AG09309 (cell line): ENCODE measurements at places on chromosomes 6 and 20.

- no peak for DNase-seq
Measured at GRCh38 chr6:29490055-29490454, 2.3 kb upstream of the MAS1L start.

- DNase-seq: peak; percentile 71
Measured at GRCh38 chr20:5080384-5080877, 39.3 kb downstream of the PCNA start.

- peak; percentile 85 for DNase-seq
Measured at GRCh38 chr6:121879149-121879548, 443.7 kb downstream of the GJA1 start.

DNA sequence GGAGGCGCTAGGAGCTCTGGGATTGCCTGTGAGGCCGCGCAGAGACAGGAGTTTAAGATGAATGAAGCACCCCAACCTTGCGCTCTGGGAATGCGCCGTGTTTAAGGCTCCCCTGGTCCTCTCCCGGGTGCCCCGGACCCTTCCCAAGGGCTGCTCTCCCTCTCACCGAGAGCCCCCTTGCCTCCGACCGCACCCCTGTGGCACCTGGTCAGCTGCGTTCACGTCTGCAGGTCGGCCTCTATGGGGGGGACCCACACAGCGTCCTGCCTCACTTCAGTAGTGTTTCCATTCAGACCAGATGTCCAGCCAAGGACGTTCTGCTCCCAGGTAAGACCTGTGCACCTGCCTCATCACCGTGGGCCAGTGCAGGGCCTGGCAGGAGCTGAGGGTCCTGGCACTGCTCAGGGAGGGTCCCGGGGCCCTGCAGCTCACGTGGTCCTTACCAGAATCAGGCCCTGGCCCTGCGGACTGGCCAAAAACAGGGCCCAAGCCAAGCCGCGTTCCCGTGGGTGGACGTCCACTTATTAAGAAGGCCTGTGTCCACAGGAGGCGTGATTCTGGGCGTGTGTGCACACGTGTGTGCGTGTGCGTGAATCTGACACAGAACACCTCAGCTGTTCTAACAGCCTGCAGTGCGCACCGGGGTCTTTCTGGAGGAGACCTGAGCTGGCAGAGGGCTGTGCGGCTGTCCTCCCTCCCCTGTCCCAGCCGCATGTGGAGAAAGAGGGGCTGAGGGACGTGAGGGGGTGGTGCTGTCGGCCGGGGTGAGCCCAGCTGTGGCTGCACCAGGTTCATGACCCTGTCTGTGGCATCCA, 79.9 kb upstream of the BHLHE23 start:
- DNase-seq: no peak

GRCh38 chr6:97240222-97240621, 42.8 kb downstream of the MMS22L start:
- DNase-seq: peak; percentile 8

GRCh38 chr6:70396796-70397729, 16.2 kb upstream of the FAM135A start:
- no peak for DNase-seq
